ENCODE measurements at places on chromosomes 1 and 21.
A peak's percentile ranks its signal among the peaks of the same experiment; 100 is the strongest.

- DNase-seq: no peak
Observed at GRCh38 chr1:75208862-75209261, 74.7 kb downstream of the LHX8 start.

- DNase-seq: no peak
Observed at GRCh38 chr1:186374303-186375151, 526 bp downstream of the TPR start.

- DNase-seq: no peak
Observed at GRCh38 chr21:17988102-17988437, 168.9 kb upstream of the C21orf91 start.

DNA sequence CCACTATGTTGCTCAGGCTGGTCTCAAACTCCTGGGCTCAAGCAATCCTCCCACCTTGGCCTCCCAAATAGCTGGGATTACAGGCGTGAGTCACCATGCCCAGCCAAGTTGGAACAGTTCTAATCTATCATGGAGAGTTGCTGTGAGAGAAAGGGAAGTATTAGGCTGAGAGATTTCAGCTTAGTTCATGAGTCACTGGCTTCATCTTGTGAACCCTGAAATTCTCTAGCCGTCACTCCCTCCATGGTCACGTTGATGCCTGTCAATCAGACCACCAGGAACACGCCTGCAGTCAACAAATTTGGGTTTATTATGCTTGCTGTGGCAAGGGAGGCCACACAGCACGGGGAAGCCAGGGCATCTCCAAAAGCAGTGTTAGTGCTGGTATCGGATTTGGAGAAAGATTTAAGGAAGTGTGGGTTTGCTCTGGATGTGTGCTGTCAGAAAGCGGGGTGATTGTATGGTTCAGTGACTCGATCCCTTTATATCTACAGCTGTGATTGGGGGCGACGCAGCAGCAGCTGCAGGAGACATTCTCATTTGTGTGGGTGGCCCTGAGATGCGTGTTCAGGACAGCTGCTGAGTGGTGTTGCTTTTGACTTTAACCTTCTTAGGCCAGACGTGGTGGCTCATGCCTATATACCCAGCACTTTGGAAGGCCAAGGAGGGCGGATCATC lies 18.7 kb downstream of the UQCRHL start:
- no peak for DNase-seq

- peak; percentile 38 for DNase-seq
Observed at GRCh38 chr21:34129039-34129891, 55.9 kb downstream of the MRPS6 start.

All from stimulated activated CD8-positive, alpha-beta memory T cell treated with anti-CD3 and anti-CD28 coated beads, Interleukin-7, amount 100 ng/mL, for 4 hours (primary cell).